ENCODE measurements at places on chromosomes 3 and 15. TPM values are rescaled to one million over a fixed set of nuclear protein-coding genes. Genes with fewer than 3 reads are reported as not detected.
A peak's percentile ranks its signal among the peaks of the same experiment; 100 is the strongest.

GRCh38 chr3:108602249-108602934 lies 12.9 kb downstream of the DZIP3 start:
- H3K4me1 ChIP-seq, result no peaks in the 10 kb centered on the region
- peak overlapping the region; percentile 6 for H3K4me3 ChIP-seq
- H3K27ac ChIP-seq, result peak overlapping the region; percentile 57
- no peaks in the 10 kb centered on the region for H3K27me3 ChIP-seq

DNA sequence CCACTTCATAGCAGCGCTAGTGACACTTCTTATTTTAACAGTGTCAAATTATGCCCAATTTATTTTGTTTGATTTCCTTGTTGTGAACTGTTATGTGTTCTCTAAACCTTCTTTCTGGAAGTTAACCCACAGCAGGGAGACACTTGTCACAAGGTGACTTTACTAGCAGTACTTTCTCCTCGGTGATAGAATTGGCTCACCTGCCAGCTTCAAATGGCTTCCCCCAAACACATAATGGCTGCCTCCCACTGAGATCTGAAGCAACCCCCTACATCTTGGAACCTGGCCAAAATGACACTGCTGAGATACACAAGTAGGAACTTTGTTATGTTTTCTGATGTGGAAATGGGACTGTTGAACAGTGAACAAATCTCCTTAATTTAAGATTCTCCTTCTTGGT lies 238.8 kb upstream of the DPH6 start:
- H3K4me1 ChIP-seq, result no peaks in the 10 kb centered on the region
- H3K27me3 ChIP-seq, result no peaks in the 10 kb centered on the region
- no peaks in the 10 kb centered on the region for H3K36me3 ChIP-seq
- H3K4me3 ChIP-seq, result no peak overlapping the region
- no peak for DNase-seq

DNA sequence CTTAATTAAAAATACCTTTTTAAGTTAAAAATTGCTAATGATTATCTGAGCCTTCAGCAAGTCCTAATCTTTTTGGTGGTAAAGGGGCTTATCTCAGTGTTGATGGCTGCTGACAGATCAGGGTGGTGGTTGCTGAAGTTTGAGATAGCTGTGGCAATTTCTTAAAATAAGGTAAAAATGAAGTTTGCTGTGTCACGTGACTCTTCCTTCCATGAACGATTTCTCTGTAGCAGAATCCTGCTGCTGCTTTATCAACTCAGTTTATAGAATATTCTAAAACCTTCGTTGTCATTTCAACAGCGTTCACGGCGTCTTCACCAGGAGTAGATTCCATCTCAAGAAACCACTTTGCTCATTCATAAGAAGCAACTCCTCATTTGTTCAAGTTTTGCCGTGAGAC lies 110.1 kb downstream of the SUCNR1 start:
- no peak for DNase-seq
- no peaks in the 10 kb centered on the region for H3K27me3 ChIP-seq
- no peak overlapping the region for H3K4me3 ChIP-seq
- H3K27ac ChIP-seq, result no peak overlapping the region
- no peaks in the 10 kb centered on the region for H3K36me3 ChIP-seq

DNA sequence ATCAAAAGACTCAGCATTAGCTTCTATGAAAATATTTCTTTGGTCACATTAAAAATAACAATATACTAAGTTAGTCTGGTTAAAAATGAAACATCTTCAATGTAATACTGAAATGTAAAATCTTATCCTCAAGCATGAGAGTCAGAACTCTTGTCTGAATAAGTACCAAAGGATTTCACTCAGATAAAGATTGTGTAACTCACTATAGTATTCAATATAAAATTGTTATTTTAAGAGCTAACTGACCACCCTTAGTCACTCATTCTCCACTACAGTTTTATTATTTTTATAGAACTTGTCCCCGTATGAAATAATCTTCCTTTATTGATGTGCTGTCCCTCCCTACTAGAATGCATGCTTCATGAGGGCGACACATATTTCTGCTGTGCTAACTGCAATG lies 426.3 kb downstream of the MECOM start:
- H3K27ac ChIP-seq, result no peak overlapping the region
- no peaks in the 10 kb centered on the region for H3K36me3 ChIP-seq
- no peaks in the 10 kb centered on the region for H3K4me1 ChIP-seq

DNA sequence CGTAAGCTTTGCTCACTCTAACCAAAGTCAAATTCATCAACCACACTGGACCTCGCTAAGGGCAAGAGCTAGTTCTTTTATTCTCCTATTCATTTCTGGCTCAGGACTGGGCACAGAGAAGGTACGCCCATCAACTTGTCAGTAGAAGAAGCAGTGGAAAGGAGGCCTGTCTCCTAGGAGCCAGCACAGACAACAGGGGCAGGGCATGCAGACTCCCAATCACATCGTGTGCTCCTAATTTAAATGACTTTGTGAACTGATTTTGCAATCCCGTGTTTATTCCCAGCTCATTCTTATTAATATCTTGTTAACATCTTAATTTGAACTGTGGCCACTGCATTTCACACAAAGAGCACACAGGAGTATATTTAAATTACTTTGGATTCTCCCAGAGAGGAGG lies 161.1 kb upstream of the BCL6 start:
- DNase-seq, result no peak
- no peak overlapping the region for H3K4me3 ChIP-seq
- no peaks in the 10 kb centered on the region for H3K36me3 ChIP-seq

- no peaks in the 10 kb centered on the region for H3K4me1 ChIP-seq
- no peak for DNase-seq
- no peak overlapping the region for H3K4me3 ChIP-seq
- no peaks in the 10 kb centered on the region for H3K36me3 ChIP-seq
Measured at GRCh38 chr3:27910456-27910855, 188.3 kb upstream of the EOMES start.

- no peaks in the 10 kb centered on the region for H3K4me1 ChIP-seq
- no peak for DNase-seq
- no peak overlapping the region for H3K27ac ChIP-seq
- no peak overlapping the region for H3K4me3 ChIP-seq
Measured at GRCh38 chr3:192799721-192800120, 72.4 kb upstream of the FGF12 start.

- DNase-seq, result no peak
- no peaks in the 10 kb centered on the region for H3K27me3 ChIP-seq
- H3K27ac ChIP-seq, result no peak overlapping the region
- no peak overlapping the region for H3K4me3 ChIP-seq
- H3K36me3 ChIP-seq, result peaks cover 3% of the 10 kb centered on the region
- no peaks in the 10 kb centered on the region for H3K4me1 ChIP-seq
Measured at GRCh38 chr3:138625707-138626365, 17.3 kb downstream of the FAIM start.

DNA sequence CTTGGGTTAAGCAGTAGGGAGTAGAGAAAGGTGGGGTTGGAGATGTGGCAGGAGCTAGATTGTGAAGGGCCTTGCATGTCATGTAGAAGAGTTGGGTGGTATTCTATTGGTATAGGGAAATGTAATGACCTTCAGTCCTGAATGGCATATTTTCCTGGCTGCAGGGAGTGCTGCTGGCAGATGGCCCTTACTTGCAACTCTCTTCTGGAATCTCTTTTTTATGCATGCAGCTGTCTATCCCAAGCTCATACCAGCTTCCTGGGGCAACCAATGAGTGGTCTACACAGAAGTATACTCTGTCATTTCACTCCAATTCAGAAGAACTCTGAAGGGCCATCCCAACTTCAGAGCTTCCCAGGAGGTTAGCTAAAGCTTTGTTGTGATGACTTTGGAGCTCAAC lies 144.7 kb upstream of the ANKRD28 start:
- no peaks in the 10 kb centered on the region for H3K4me1 ChIP-seq
- no peak overlapping the region for H3K27ac ChIP-seq
- no peak overlapping the region for H3K4me3 ChIP-seq
- no peaks in the 10 kb centered on the region for H3K27me3 ChIP-seq
- DNase-seq, result no peak
- no peaks in the 10 kb centered on the region for H3K36me3 ChIP-seq

DNA sequence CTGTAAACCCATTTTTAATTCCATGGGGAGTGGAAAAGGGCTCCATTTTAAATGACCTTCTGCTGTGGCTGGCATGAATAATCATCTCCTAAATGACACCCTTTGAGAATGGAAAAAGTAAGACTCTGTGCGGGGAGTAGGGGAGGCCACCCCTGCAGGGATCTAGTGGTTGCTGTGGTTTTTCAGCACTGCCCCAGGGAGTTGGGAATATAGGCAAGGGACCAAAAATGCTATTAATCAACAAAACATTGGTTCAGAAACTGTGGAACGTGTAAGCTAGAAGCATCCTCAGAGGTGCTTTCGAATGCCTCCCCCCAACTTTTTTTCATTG lies 30.1 kb upstream of the ADAMTS7 start:
- H3K4me3 ChIP-seq, result no peak overlapping the region
- H3K36me3 ChIP-seq, result no peaks in the 10 kb centered on the region
- no peaks in the 10 kb centered on the region for H3K27me3 ChIP-seq
- peaks cover 10% of the 10 kb centered on the region for H3K4me1 ChIP-seq
- DNase-seq, result no peak
- H3K27ac ChIP-seq, result no peak overlapping the region

Gene ISY1
- total RNA-seq, result 14.6 TPM

Gene HCLS1
- 7.7 TPM for total RNA-seq

Gene PROS1
- 102 TPM for total RNA-seq

Gene CKMT1B
- 17.7 TPM for total RNA-seq
